ENCODE measurements at places on chromosomes 7 and 10.

- no peak for DNase-seq
These were observed 319.9 kb downstream of the DPP6 start for GRCh38 chr7:154372011-154372601.

DNA sequence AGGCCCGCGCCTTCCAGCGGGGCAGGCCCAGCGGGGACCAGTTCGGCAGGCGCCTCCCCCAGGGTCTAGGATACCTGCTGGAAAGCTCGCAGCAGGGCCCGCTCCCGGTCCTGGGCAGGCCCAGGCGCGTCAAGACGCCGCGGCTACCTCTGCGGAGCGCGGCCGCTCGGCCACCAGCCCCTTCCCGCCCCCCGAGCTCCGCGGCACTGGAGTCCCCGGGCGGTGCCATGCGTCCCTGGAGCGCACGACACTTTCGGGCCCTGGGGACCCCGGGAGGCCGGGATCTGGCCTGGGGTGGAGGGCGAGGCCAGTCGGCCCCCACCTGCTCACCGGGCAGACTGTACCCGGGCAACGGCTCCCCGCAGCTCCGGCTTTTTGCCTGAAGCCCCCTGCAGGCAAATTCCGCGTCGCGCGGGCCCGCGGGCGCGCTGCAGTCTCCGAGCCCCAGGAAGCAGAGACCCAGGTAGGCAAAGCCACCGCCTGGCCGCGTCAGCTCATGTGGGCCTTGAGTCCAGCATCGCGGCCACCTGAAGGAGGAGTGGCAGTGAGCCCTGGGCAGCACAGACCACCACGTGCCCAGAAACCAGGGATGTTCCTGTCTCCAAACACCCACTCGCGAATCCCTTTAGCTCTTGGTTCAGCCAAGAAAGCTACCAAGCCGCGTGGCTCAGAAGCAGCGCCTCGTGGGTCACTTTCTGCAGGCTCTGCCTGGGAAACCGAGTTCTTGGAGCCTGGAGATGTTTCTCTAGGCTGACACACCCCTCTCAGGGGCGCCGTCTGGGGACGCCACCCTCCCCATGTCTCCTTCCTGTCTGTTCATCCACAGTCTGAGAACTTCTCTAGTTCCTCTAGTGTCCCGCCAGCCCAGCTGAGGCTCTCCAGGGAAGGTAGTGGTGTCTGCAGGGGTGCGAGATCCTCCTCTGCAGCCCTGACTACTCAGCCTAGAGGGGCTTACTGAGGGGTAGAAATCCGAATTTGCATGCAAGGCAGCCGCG, 46.1 kb upstream of the APBB1IP start:
- no peak for DNase-seq

GRCh38 chr10:86759073-86759672, 2.8 kb downstream of the BMPR1A start:
- DNase-seq: peak; percentile 34

DNA sequence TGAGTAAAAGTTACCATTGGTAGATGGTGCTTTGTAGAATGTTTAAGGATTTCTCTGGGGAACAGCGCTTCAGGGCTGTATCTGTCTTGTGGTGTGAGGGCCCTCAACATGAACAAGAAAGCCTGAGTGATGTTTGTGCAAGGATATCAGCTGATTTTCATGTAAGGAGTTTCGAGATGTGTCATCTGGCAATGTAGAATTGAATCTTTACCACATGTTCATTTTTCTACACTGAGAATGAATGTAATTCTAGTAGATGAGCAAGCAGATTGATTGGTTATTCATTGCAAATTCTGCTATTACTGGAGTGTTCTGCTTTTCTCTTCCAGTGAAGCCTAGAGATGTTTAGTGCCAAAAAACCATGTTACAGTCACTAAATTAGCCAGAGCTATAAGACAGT, 87.7 kb downstream of the ST7 start:
- no peak for DNase-seq

DNA sequence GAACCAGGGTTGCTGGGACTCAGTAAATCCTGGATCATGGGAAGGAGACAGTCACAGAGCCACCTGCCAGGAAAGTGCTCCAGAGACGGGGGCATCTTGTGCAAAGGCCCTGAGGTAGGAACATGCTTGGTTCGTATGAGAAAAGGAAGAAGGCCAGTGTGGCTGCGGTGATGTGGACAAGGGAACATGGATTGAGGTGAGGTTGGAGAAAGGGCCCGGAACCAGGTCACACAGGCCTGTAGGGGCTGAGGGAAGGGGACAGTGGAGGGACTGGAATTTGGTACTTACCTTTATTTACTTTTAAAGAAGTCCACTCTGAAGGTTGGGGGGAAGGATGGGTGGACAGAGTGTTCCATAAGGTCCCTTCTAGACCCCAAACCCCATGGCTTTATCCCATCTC, 32.9 kb upstream of the CXCL12 start:
- DNase-seq: no peak

- no peak for DNase-seq
These were observed 60.0 kb downstream of the CHN2 start for GRCh38 chr7:29254591-29254990.

- DNase-seq: peak; percentile 16
These were observed 639 bp downstream of the TSPAN13 start for GRCh38 chr7:16753932-16754855.

DNA sequence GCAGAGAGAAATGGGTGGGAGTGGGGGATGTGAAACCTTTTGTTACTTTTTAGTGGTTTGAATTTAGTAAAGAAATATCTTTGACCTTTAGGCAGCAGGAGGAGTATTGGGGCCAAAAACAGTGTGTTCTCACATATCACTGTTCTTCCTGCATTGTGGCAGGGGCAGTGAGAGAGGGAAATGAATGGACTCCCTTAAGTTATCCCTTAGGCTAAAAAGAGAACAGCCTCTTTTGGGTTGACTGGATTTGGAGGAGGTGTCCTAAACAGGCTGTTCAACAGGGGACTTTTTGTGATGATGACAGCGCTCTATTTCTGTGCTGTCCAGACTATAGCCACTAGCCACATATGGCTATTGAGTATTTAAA, 22.3 kb downstream of the ZNF775 start:
- no peak for DNase-seq

DNA sequence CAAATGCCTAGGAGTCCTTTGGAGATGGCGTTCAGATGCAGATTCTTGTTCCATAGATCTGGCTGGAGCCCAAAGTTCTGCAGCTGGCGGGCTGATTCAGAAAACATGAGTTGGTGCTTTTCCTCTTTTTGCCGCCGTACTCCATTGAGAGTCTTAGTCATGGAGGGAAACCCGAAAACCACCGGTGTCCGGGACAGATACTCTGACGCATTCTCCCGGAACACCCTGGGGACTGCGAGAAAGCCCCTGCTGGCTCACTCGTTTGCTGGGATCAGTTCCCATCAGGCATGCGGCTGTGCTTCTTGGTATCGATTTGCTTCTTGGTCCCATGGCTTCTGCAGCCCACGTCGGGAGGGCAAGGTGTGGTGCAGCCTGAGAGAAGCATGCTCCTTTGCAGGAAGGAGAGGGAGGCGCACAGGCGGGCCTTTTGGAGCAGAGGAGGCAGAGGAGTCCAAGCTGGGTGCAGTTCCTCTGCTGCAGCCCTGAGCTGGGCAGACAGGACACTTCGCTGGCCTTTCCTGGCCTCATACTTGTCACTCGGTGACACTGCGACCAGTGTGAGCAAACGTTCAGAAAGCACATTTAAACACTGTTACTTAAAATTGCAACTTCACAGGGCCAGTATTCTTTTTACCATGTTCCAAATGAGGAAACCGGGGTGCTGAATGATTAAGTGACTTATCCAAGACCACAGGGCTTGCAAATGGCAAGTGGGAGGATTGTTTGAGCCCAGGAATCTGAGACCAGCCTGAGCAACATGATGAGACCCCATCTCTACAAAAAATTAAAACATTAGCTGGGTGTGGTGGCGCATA, 30.6 kb upstream of the PFKFB3 start:
- no peak for DNase-seq

- no peak for DNase-seq
These were observed 179.4 kb upstream of the IGFBP3 start for GRCh38 chr7:46100521-46100920.

GRCh38 chr7:47310020-47310419, 271.9 kb downstream of the TNS3 start:
- no peak for DNase-seq

GRCh38 chr7:55537458-55537990, 34.8 kb downstream of the VOPP1 start:
- DNase-seq: no peak

DNA sequence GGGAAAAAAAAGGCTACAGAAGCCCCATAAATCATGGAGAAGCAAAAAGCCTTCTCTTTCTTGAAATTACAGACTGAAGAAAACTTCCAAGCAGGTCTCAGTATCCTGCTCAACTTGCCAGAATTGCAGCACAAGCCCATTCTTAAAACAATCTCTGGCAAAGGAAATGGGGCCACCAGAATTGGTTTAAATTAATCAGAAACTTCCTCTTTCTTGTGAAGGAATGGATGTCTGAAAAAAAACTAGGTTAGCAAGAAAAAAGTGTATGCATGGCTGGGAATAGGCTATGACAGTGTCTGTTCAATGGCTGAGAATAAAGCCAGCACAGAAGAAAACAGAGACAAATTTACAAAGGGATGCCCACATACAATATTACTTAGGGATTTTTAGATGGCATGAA, 59.1 kb downstream of the TFEC start:
- no peak for DNase-seq

GRCh38 chr7:44667190-44667589, 60.8 kb downstream of the OGDH start:
- DNase-seq: no peak

GRCh38 chr7:156179872-156180390, 367.7 kb upstream of the SHH start:
- DNase-seq: no peak

GRCh38 chr7:17239046-17239445, 59.4 kb upstream of the AHR start:
- DNase-seq: no peak

GRCh38 chr7:29424984-29425309, 138.7 kb upstream of the PRR15 start:
- no peak for DNase-seq

GRCh38 chr10:53140506-53140905, 367.9 kb upstream of the MBL2 start:
- no peak for DNase-seq

GRCh38 chr7:134669845-134670373, 23.3 kb downstream of the BPGM start:
- DNase-seq: peak; percentile 17

GRCh38 chr10:69065406-69066361, 22.2 kb upstream of the SRGN start:
- no peak for DNase-seq

DNA sequence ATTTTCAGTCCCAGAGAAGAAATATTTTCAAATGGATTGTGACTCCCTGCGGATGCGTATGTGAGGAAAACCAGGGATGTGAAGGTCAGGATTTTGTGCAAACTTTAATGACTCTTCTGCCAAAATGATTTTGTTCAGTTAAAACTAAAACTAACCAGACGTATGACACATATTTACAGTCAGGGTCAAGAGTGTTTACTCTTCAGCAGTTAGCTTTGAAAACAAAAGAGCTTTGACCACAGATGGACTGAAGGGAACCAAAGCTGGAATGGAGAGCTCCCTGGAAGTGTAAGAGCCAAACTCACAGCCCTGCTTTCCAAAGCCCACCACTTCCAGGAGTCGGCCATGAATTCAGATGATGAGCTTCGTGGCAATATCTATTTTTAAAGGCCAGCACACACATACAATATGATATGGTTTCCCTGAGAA, 15.5 kb downstream of the SVIL start:
- DNase-seq: peak; percentile 69

DNA sequence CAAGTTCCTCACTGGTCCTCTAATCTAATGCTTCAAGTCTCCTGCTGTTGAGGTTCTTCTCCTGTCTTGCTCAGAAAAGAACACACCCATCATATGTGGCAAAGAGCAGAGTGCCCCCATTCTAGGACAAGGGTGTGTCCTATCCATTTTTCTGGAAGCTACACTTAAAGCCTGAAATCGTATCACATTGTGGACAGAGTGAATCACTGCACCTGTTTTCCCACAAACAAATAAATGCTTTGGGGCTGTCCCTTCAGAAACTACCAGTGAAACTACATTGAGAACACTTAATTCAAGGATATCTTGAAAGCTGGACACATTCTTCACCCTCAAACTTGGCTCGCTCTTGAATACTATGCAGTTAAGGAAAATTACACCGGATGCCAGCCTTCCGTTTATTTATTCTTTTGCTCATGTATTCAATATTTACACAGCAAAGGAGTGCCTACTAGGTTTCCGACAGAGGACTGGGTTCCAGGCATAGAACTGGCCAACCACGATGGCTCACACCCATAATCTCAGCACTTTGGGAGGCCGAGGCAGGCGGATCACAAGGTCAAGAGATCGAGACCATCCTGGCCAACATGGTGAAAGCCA, 473.0 kb downstream of the GALNT17 start:
- no peak for DNase-seq

GRCh38 chr10:4429571-4429970, 396.4 kb upstream of the AKR1E2 start:
- DNase-seq: no peak

DNA sequence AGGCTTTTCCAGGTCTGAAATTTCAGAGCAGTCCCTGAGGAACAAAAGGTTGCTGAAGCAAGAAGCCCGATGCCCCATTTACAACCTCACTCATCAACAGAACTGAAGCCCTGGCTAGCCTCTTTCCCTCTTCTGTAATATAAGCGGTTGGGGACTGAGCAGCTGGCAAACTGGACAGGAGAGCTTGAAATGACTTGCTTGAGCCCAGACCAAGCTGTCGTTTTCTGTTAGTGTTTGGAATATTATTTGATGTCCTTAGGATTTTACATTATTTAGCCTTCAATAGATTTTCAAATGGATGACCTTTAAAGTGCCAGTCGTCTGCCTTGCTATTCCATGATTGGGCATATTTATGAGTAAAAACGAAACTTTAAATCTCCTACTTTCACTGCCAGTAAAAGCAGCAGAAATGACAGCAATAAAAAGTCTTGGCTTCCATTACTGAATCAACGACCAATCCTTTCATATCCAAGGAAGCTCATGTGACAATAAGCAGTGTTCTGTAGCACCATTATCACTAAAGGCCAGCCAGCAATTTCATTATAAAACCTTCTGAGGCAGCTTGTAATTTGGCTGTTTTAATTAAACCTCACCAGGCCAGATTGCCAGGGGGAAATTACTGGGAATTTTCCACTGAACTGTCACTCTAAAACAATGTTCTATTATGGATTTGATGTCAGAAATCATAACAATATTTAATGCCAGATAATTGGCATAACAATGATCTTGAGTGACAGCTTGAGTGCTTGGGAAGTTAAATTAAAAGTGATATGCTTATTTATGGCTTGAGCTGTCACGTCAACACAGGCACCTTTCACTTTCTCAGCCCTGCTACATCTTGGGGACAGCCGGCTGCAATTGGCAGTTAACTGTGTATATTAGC, 85.9 kb downstream of the LSMEM1 start:
- DNase-seq: no peak

GRCh38 chr7:150842018-150842417, 10.3 kb upstream of the AOC1 start:
- DNase-seq: no peak

Data from muscle of back (tissue), 13 donors.